Stomach (tissue), 19 donors: ENCODE measurements at places on chromosomes 5 and 9. TPM values are rescaled to one million over a fixed set of nuclear protein-coding genes. Genes with fewer than 3 reads are reported as not detected.

GRCh38 chr9:128800061-128800460, 13.0 kb downstream of the TBC1D13 start:
- DNase-seq = no peak

GRCh38 chr9:75089373-75089766, 1.1 kb downstream of the OSTF1 start:
- no peak for DNase-seq

The PDZD2 gene
- total RNA-seq = 61.3 TPM

DNA sequence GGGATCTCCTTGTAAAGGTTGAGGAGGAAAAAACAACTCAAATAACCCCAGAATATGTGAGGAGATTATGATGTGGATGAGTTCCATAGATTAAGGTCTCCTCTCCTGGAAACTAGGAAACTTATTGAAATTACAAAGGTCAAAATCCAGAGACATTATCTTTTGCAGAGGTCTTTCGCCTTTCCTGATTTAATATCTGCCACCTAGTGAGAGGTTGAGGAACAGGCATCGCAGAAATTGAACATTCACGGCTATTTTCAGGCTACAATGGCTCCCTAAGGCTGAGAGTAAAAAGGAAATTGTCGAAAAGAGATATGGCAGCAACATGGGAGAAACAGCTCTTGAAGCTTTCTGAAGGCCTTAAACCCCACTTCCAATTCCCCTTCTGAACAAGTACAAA, 127.5 kb upstream of the PLCXD3 start:
- DNase-seq = no peak

- DNase-seq = no peak
These were observed 193.8 kb downstream of the CSNK1G3 start for GRCh38 chr5:123705741-123706140.

The PCDHGC5 gene
- total RNA-seq = not detected
